ENCODE measurements at places on chromosomes 6 and 20. TPM values are rescaled to one million over a fixed set of nuclear protein-coding genes. Genes with fewer than 3 reads are reported as not detected.

The TREM2 gene
- total RNA-seq: 0.37 TPM

The PTK7 gene
- 90.3 TPM for total RNA-seq

The WFDC5 gene
- 0.51 TPM for total RNA-seq

The COMMD7 gene
- total RNA-seq: 34.7 TPM

The STX11 gene
- 0.31 TPM for total RNA-seq

The PPIL6 gene
- 0.71 TPM for total RNA-seq

The TRIM31 gene
- total RNA-seq: 0.04 TPM

The LINC00237 gene
- not detected for total RNA-seq

The SHLD1 gene
- 1.8 TPM for total RNA-seq

The SAMD10 gene
- total RNA-seq: 1.7 TPM

The DHX16 gene
- total RNA-seq: 38.1 TPM

The TMEM170B gene
- 0.03 TPM for total RNA-seq

The TLDC2 gene
- total RNA-seq: not detected

The DLK2 gene
- 28.4 TPM for total RNA-seq

The F13A1 gene
- total RNA-seq: not detected

The ZSCAN23 gene
- 1.1 TPM for total RNA-seq

The HLA-DMB gene
- total RNA-seq: 0.92 TPM

The DNAH8 gene
- total RNA-seq: under 0.01 TPM

The MEI4 gene
- total RNA-seq: not detected

The GPR6 gene
- total RNA-seq: not detected

The IL17A gene
- total RNA-seq: not detected

The COL19A1 gene
- total RNA-seq: not detected

The HLA-DPA1 gene
- total RNA-seq: not detected

Data from foreskin keratinocyte (primary cell).